ENCODE measurements at places on chromosomes 16 and 17.

DNA sequence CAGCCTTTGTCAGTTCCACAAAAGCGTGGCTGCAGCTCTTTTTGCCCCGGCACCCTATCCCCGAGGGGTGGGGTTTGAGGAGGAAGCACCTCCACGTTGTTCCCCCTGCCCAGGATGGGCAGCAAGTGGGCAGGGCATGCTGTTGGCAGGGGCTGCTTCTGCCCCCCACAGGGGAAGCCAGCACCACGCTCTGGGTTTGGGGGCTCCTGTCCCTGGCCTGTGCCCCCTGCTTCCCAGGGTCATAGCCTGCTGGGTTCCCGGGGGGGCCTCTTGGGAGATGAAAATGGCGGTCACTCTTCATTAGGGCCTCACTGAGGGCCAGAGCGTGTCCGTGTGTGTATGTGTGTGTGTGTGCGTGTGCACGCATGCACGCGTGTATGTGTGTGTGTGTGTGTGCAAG, 22.8 kb downstream of the LASP1 start:
- ATAC-seq = no peak

GRCh38 chr17:45334701-45335677, 18.2 kb upstream of the MAP3K14 start:
- no peak for ATAC-seq

GRCh38 chr16:75108792-75109731, 7.5 kb downstream of the LDHD start:
- peak; percentile 71 for ATAC-seq

GRCh38 chr17:40480501-40481003, 20.9 kb downstream of the TNS4 start:
- peak; percentile 89 for ATAC-seq

- no peak for ATAC-seq
Measured at GRCh38 chr17:68591583-68591982, 9.6 kb downstream of the FAM20A start.

DNA sequence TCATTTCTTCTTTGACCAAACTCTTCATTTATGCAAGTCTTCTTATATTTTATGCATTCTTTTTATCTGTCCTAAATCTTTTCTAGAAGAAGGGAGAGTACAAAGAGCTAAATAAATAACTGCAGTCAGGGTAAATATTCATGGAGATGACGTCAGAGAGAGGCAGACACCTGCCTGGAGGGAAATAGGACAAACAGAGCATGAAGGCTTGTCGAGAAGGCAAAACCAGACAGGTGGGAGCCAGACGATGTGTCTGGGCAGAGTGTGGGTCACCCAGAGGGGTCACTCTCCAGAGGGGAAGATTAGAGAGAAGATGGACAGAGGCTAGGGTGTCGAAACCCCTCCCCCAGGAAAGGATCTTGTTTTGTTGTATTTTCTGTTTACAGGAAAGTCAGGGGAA, 78.3 kb upstream of the RPL38 start:
- no peak for ATAC-seq

GRCh38 chr16:85330694-85331188, 218.5 kb upstream of the CIBAR2 start:
- no peak for ATAC-seq

GRCh38 chr16:10776280-10776679, 32.6 kb downstream of the NUBP1 start:
- peak; percentile 78 for ATAC-seq

GRCh38 chr16:88622866-88623265, 15.5 kb upstream of the IL17C start:
- ATAC-seq = no peak

GRCh38 chr16:17252701-17253100, 218.1 kb downstream of the XYLT1 start:
- no peak for ATAC-seq

DNA sequence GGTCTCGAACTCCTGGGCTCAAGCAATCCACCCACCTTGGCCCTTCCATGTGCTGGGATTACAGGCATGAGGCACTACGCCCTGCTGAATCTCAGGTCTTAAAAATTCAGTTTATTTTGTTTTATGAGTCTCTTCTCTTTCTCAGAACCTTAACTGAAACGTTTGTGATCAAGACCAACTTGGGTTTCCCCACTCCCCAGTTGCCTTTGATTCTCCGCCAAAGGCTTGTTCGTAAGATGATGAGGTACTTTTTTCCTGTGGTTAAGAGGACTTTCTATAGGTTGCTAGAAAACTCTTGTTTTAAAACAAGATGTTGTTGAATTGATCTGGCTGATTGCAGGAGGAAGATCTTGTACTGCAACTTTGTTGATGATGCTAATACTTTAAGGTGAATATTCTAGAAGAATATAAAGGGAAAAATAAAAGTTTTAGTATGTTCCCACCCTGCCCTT, 11.7 kb downstream of the ABCC1 start:
- ATAC-seq = peak; percentile 94

DNA sequence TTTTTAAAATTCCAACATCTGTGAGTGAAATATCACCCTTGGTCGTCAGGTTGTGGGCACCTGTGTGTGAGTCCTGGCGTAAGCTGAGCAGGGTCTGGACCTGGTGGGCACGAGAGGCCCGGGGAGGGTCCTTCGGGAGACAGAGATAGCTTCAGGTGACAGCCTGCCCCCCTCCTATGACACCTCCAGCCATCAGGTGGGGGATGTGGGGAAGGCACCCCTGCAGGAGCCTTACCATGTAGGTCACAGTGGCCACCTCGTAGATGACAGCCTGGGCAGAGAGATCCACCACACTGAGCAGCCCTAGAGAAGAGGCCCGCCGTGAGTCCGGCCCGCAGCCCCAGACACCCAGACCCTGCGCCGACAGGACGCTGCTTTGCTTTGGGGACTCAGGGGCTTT, 11.2 kb downstream of the SLC47A2 start:
- no peak for ATAC-seq

DNA sequence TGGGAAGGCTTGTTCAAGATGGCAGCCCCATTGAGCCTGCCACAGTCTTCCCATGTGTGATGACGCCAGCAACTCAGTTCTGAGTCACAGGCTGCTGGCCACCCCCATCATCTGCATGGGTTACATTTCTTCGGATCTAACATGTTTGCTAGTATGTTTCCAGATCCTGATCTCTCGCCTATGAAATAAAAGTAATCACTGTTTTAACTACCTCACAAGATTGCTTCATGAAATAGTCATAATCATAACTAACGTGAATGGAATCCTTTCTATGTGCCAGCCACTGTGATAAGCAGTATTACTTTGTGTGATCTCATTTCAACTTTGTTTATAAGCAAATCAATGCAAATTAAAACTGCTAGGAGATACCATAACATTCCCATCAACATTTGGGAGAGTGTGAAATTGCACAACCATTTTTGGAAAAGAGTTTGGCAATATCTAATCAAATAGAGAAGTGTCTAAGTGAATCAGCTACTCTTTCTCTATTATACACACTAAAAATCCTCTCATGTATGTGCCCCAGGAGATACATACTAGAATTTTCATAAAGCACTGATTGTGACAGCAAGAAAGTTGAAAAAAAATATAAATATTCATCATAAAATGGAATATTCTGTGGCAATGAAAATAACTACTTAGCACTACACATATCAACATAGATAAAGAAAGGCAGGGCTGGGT, 300.2 kb upstream of the IRX5 start:
- no peak for ATAC-seq

GRCh38 chr16:81567987-81568748, 123.6 kb downstream of the CMIP start:
- no peak for ATAC-seq

DNA sequence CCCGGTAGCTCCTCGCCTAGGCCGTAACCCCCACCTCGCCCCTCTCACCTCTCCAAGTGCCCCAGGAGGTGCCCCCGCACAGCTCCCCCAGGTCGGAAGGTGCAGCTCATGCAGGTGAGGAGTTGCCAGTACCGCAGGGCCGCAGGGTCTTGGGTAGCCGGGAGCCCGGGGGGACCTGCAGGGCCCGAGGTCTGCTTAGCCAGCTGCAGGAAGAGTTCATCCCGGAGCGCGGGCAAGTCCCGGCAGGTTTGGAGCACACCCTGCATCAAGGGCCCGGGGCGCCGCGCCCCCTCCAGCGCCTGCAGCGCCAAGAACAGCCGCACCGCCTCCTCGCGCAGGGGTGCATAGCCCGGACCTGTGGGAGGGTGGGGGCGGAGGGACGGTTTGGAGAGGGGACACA, 4.8 kb downstream of the PLEKHH3 start:
- ATAC-seq = no peak

- no peak for ATAC-seq
Measured at GRCh38 chr16:75762746-75763145, 36.5 kb upstream of the CPHXL start.

DNA sequence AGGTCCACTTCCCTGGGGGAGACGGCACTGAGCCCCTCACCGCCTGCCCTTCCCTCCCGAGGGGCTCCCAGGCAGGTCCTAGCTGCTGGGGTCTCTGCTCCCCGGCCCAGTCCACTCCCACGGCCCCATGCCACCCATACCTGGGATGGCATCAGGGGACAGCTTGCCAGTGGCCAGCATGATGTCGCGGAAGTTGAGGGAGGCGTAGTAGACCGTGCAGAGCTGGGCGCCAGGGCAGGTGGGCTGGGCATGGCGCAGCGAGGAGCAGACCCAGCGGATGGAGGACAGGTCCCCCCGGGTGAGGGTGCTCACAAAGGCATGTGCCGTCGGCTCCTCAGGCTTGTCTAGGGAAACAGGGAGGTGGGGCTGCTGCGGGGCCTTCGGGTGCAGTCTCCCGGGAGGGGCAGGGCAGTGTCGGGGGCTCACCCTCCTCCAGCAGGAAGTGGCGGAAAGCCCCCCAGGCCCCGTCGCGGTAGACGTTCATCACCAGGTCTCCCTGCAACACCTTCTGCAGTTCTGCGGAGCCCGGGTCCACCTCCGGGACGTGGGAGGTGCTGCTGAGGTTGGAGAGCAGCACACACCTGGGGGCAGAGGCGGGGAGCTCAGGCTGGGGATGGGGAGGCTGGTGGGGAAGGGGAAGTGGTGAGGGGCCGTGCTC, 13.5 kb downstream of the FASN start:
- no peak for ATAC-seq

- ATAC-seq = no peak
Measured at GRCh38 chr16:72532906-72533410, 361.0 kb upstream of the PMFBP1 start.

GRCh38 chr16:84641643-84642358, 6.5 kb upstream of the KLHL36 start:
- no peak for ATAC-seq

GRCh38 chr16:1325261-1325660, 8.2 kb upstream of the BAIAP3 start:
- no peak for ATAC-seq

GRCh38 chr17:77790143-77790829, 168.2 kb upstream of the TNRC6C start:
- no peak for ATAC-seq

GRCh38 chr17:43442711-43443110, 41.1 kb upstream of the DHX8 start:
- ATAC-seq = no peak

DNA sequence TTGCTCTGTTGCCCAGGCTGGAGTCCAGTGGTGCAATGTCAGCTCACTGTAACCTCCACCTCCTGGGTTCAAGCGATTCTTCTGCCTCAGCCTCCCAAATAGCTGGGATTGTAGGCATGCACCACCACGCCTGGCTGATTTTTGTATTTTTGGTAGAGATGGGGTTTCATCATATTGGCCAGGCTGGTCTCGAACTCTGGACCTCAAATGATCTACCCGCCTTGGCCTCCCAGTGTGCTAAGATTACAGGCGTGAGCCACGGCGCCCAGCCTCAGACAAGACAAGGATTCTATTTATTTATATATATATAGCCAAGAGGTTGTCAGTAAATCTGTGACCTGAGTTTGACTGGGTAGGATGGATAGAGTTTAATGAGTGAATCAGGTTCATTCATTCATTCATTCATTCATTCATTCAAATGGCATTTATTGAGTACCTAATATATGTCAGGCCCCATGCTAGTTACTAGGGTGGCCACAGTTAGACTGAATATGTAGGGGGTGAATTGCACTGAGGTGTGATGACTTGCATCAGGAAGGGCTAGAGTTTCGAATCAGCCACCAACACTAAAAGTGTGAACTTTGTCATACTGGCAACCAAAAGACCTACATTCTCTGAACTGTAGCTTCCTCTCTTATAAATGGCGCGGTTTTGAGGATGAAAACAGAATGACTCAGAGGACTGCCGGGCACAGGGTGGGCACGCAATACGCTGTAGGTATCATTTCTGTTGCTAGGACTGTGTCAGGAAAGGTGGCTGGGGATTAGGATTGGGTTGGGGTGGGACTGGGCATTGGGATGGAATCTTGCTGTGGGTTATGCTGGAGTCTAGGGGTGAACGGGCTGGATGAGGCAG, 37.8 kb downstream of the ITGAE start:
- peak; percentile 78 for ATAC-seq

- ATAC-seq = no peak
Measured at GRCh38 chr16:87411375-87412271, 19.5 kb downstream of the MAP1LC3B start.

- no peak for ATAC-seq
Measured at GRCh38 chr16:31355431-31356100, 590 bp downstream of the ITGAX start.

- ATAC-seq = no peak
Measured at GRCh38 chr17:70206361-70207010, 37.2 kb downstream of the KCNJ2 start.

DNA sequence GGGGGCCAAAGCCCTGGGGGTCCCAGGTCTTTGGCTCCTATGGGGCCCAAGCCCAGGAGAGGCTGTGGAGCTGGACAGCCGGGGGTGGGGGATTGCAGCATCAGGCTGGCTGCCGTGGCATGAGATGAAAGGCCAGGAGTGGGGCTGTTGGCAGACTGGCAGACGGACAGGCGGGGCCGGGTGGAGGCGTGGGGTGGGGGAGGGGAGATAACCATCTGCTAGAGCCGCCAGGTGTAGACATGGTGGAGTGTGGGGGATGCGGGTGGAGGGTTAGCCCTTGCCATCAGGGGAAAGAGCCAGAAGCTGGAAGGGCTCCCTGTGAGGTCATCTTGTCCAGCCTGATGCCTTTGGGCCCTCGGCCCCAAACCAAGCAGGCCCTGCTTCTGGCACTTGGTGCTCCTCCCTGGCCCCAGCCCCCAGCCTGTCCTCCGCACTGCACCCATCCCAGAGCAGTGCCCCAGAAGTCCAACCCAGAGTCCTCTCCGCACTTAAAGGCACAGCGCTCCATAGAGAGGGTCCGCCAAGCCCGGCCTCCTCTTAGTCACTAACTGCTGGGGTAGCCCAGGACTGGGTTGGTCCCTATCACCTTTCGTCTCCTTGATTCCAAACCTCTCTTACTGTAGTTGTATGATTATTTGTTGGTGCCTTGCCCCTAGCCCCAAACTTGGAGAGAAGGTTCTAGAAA, 33.3 kb upstream of the DLX4 start:
- ATAC-seq = no peak

- peak; percentile 11 for ATAC-seq
Measured at GRCh38 chr17:21358682-21359482, 17.3 kb upstream of the KCNJ12 start.

- ATAC-seq = peak; percentile 79
Measured at GRCh38 chr17:75102385-75102821, 7.4 kb upstream of the ARMC7 start.

GRCh38 chr16:54346041-54346440, 59.5 kb upstream of the IRX3 start:
- no peak for ATAC-seq

- ATAC-seq = no peak
Measured at GRCh38 chr16:14681115-14681514, 13.0 kb downstream of the PLA2G10 start.
